ENCODE measurements at places on chromosomes 2 and 18.

DNA sequence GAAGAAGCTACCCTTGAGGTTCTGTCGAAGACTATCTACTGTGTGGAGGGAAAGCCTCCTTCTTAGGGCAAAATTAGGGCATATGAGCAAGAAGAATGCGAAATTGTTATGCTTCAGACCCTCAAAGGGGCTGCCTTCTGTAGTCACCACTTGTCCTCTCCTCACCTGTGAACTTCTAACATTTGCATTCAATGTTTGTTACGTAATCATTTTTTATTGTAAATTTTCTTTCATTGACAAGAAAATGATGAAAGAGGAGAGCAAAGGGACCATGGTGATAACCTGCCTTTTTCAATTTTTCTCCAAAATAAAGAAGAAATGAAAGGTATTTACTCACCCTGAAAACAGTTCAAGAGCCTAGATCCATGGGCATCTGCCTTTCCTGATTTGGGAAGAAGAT lies 193.0 kb downstream of the SP3 start:
- DNase-seq = no peak

GRCh38 chr2:42834161-42834560 lies 41.8 kb upstream of the HAAO start:
- DNase-seq = no peak

DNA sequence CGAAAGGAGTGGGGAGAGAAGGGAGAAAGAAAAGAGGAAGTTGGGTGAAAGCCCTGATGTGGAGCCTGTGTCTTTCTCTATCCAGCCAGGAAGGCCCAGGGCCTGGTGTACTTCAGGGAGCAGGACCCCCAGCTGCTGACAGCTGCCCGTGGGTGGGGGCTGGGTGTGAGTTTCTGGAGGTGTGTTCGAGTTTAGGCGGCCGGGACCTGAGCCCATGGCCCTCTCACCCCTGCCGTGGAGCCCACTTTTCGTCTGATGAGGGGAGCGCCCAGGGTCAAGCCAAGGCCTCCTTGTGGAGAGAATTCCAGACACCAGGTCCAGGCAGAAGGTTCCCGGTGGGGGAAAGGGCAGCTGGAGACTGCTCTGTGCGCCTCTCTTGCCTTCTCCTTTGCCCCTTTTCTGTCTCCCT lies 2.2 kb downstream of the SIX3 start:
- no peak for DNase-seq

GRCh38 chr2:217527590-217528202 lies 475.1 kb downstream of the TNS1 start:
- no peak for DNase-seq

- no peak for DNase-seq
Measured at GRCh38 chr2:71552861-71553301, 99.5 kb downstream of the DYSF start.

DNA sequence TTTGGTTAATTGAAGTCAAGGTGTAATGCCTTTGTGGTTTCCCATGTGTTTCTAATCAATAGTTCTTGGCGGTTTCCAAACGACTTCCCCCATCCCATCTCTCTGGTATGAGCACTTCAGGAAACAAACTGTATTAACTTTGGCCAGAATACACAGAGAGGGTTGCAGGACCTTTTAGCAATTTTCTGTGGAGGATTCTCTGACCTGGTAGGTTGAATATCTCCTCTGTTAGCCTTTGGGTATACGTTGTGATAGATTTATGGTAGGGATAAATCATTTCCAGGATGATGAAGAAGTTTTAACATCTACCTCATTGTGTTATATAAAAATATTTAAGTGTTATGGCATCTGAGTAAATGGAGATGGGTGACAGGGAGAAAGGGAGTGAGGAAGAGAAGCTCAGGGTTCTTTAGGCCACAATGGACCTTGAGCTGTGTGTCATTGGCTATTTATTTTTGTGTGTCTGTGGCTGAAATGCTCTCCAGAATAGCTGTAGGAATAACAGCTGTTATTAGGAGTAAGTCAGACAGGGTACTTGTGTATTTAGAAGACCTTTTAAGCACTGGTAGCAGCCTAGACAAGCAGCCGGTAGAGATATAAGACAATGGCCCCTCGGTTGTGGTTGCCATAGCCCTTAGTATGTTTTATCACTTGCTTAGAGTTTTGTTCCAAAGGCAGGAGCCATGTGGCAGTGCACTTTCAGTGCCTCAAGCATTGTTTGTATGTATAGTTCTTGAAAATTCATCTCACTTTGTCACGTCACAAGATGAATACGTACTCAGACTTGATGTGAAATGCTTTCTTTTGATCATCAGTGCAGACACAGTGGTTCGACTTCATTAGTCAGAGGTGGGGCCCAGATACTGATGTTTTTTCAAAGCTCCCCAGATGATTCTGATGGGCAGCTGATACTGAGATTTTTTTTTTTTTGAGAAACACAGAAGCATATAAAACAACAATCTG lies 91.1 kb downstream of the FMNL2 start:
- DNase-seq = no peak

- no peak for DNase-seq
Measured at GRCh38 chr18:6763524-6763923, 34.0 kb downstream of the ARHGAP28 start.

DNA sequence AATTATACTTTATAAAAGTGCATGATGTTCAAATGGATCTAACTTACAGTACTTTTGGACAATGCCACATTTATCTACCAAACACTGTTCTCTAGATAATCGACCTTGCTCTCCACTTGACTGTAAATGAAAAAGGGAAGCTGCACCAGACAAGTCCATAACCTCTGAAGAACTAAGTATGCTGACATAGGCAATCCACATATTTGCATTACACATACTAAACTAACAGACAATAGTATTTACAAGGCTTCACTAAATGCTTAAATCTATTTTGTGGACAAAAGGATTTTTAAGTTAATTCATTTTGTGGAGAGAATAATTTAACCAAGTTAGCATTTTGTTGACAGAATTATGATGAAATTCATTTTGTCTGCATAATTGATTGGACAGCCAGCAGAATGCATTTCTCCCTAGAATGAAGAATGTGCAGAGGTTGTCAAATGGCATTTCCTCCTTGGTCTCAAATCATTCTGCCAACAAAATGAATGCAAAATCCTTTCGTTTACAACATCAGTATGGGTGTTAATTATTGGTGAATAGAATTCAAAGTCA lies 520.9 kb downstream of the CPS1 start:
- no peak for DNase-seq

- DNase-seq = no peak
Measured at GRCh38 chr18:74499633-74500032, 3.5 kb downstream of the CNDP2 start.

- DNase-seq = no peak
Measured at GRCh38 chr18:67241299-67241698, 275.2 kb downstream of the DSEL start.

DNA sequence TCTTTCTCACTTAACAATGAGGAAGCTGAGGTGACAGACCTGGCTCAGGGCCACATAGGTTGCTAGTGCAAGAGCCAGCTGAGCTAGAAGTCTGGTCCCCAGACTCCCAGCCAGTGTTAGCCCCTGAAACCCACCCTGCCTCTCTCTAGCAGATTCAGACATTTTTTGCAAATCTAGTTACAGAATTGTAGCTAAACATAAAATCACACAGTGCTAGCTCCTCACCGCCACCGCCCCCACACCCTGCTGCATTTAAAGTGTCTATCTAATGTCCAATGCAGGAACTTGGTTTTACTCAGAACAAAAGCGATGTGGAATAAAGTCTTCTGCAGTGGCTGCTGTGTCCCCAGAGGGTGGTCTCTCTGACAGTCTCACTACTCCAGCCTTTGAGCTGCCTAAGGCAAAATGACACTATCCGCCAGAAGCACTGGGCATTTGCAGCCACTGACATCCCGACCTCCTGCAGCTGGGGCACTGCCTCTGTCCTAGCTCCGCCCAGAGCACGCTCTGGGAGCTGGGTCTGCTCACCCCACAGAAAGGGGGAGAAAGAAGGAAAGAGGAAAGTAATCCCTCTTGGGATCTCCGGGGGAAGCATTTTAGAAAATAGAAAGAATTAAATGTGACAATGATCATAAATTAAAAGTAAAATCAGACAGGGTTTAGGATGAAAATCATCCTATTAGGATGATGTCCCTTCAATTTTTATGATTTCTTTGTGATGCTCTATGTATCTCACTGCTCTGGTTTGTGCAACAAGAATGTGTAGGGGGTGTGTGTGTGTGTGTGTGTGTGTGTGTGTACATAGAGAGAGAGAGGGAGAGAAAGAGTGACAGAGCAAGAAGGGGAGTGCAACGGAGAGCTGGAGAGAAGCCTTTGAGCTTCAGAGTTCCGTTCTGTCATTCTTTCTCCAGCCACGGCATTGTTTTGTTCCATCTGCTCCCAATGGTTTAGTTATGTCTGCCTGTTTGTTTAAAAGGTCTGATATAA lies 50.5 kb upstream of the ST8SIA3 start:
- DNase-seq = no peak

DNA sequence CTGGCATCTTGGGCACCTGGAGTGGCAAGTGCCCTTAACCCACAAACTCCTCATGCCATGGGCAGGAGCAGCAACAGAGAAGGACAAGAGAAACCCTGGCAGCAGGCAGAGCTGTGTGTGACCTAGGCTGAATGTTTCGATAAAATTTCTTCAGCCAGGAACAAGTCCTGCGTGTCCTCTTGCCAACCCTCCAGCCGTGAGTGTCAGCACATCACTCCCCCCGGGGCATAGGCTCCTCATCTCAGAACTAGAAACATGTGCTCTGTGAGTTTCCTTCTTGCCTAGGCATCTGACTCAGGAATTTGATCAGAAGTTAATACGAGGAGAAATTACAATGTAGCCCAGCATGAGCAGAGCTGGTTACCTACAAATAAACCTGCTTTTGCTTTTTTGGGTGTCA lies 2.2 kb downstream of the ABCG8 start:
- DNase-seq = no peak

- no peak for DNase-seq
Measured at GRCh38 chr18:35378574-35378896, 1.4 kb upstream of the ZNF396 start.

GRCh38 chr2:218021536-218022071 lies 18.8 kb upstream of the TNS1 start:
- DNase-seq = no peak
